Keratinocyte (primary cell): ENCODE measurements at places on chromosomes 16 and 17.

DNA sequence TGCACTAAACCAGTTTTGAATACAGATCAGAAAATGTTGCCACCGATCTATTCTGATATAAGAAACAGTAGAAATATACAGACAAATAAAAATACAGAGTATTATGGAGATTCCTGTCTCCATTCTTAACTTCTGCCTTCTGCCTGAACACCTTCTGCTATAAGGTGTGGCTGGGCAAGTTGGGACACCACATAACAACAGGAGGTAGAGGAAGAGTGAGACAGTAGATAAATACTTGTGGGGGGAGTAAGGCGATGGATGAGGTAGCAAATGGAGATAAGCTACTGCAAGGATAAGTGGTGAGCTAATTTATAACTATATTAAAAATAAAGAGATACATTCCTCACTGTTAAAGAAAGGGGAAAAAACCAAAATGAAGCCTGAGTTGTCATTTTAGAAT is 143.7 kb downstream of the CDH8 start:
- DNase-seq, result peak; percentile 19

DNA sequence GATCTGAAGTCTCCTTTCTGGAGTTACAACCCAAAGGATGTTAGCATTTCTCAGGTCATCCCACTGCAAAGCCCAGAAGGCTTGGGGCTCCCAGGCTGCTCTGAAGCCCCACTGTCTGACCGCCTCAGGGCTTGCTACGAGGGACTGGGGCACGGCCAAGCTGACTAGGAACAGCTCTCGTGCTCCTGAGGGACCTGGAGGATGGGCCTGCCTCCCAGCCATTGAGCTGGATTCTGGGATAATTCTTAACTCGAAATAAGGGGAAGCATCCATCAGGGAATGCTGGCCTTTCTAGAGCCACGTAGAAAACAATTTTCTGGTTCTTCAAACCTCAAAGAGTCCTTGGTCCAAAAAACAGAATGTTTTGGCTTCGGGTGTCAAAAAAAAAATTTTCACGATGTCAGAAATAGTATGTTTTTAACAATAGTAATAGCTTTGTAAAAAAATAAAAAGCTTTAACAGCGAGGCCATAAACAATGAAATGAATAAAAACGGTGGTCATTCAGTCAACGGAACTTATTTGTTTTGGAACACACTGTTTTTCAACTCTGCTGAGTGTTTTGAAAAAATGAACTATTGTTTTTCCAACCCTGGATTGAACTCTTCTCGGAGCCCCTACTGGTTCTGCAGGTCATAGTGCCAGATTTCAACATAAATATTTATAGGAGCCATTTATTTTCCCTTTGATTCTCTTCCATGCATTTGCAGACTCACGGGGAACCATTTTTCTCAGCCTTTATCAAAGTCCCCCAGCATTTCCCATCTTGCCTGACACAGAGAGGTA is 16.4 kb upstream of the HERPUD1 start:
- no peak for DNase-seq

DNA sequence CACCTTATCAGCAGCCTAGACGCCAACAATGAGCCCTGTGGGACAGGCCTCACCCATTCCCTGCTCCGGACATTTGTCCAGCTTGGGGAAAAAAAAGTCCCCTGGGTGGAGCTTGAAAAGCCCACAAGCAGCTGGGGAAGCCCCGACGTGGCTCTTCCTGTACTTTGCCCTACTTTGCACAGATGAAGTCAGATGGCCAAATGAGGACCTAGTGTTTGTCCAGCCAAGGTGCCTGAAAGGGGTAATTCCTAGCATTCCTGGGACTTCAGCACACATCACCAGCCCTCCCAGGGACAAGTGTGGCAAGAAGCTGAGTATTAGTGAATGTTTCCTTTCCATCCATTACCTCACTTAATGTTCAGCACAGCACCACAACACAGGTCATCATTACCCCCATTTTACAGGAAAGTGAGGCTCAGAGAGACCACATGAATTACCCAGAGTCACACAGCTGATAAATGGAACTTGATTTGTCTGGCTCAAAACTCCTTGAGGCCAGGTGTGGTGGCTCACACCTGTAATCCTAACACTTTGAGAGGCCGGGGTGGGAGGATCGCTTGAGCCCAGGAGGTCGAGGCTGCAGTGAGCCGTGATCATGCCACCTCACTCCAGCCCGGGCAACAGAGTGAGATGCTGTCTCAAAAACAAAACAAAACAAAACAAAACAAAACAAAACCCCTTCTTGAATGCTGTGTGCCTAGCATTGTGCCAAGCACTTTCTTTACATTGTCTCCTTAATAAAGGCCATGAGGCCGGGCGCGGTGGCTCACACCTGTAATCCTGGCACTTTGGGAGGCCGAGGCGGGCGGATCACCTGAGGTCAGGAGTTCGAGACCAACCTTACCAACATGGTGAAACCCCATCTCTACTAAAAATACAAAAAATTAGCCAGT is 19.9 kb upstream of the PLLP start:
- DNase-seq, result no peak

- DNase-seq, result no peak
These were observed 46.9 kb upstream of the HNF1B start for GRCh38 chr17:37791447-37792399.

GRCh38 chr16:90026135-90026534 is 6.9 kb upstream of the DBNDD1 start:
- no peak for DNase-seq

DNA sequence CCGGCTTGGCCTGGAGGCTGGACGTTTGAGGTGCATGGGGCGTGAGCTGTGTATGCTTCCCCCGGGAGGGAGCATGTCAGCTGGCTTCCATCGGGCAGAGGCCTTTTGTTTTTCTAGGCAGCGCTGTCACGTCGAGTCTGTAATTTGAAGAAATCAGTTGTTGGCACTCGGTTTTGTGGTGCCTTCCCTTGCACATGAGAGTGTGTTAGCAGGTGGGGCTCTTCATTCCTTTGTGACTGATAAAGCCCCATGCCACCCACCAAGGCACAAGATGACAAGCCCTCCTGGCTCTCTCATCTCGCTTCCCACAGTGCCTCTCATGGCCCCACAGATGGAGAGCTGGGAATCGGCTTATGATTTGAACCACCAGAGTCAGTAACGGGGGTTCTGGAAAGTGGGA is 72.1 kb downstream of the BANP start:
- DNase-seq, result no peak

DNA sequence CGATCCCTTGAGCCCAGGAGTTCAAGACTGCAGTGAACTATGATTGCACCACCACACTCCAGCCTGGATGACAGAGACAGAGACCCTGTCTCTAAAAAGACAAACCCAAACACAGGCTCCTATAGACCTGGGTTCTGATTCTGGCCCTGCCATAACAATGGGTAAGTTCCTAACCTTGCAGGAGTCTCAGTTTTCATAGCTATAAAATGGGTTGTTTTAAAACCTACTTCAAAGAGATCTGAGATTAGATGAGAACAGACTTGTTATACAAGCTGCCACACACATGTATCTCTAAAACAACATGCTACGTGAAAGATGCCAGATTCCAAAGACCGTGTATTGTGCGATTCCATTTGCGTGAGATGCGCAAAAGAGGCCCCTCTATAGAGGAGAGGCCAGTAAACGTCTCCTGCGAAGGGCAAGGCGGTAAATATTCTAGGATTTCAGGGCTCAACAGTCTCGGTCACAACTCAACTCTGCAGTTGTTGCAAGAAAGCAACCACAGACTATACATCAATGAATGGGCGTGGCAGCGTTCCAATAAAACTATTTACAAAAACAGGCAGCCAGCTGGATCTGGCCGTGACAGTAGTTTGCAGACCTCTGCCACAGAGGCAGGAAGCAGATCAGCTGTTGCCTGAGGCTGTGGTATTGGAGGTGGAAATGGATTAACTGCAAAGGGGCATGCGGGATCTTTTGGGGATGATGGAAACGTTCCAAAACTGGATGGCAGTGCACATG is 5.9 kb downstream of the CORO7 start:
- no peak for DNase-seq

- DNase-seq, result no peak
These were observed 68.8 kb downstream of the MRC2 start for GRCh38 chr17:62696256-62696655.

DNA sequence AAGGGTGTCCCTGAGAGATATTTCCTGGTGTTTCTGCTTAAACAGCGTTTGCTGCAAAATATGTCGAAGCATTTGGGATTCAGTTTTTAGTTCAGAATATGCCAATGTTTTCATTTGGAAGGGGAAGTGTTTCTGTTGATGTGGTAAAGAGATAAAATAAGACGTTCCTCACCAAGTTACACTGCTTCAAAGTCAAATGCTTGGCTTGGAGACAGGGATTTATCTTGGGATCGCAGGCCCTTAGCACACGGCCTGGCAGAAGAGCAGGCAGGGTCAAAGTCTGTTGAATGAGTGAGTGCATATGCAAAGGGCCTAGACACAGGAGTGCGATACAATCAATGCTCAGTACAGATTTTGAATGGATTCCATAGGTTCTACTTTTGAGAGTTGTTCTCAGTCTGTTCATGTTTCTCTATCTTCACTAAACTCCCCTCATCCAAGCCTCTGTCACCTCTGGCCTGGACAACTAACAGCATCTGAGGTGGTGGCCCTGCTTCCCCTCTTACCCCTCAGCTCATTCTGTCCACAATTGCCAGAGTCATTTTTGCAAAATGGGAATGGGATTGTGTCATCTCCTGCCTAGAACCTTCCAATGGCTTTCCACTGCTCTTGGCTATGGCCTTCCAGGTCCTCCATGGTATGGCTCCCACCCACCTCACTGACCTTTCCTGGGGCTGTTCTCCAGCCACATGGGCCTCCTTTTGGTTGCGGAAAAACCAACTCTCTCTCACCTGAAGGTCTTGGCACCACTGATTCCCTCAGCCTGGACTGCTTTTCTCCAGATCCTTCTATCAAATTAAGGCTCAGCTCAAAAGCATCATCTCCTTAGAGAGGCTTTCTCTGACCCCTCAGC is 3.2 kb downstream of the DEXI start:
- no peak for DNase-seq

DNA sequence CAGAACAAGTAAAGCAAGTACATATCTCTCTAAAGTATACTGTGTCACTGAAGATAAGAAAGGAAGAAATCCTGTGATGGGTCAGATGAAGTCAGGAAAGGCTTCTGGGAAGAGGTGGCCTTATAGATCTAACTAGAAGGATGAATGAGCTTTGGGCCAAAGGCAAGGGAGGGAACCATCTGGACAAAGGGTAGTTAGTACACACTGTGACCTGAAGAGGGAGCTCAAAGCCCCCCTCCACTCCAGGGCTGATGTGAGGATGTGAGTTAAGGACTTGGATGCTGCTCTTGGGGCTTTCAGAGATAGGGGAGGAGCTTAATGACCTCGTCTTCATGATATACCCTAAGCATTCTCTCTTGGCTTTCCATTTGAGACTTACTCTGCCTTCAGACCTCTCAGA is 185.3 kb upstream of the CACNG3 start:
- no peak for DNase-seq

DNA sequence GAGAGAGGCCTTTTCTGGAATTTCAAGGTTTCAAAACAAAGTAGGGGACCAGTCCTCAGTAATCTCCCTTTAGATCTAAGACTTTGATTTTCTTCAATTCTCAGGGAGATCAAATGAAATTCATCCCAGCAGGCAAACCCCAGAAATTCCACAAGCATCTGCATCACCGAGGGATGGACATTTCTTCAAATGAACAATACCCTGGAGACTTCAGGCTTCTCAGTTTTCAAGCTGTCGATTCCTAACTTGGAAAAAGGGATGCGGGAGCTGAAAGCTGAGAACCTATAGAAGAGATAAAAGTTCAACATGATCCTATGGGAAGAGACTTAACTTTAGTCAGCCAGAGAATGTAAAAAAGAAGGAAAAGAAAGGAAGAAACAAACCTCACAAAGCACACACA is 296.9 kb upstream of the CDH5 start:
- DNase-seq, result no peak

- DNase-seq, result no peak
These were observed 10.2 kb upstream of the ETV4 start for GRCh38 chr17:43556292-43556691.

- no peak for DNase-seq
These were observed 31.4 kb upstream of the PMFBP1 start for GRCh38 chr16:72203401-72203800.

GRCh38 chr16:14486520-14487303 is 143.3 kb downstream of the PARN start:
- peak; percentile 53 for DNase-seq

- no peak for DNase-seq
These were observed 15.8 kb upstream of the CAVIN1 start for GRCh38 chr17:42438600-42439567.

- no peak for DNase-seq
These were observed 37.6 kb downstream of the RNF112 start for GRCh38 chr17:19448341-19449268.

GRCh38 chr17:16459855-16460550 is 32.0 kb downstream of the LRRC75A start:
- no peak for DNase-seq

DNA sequence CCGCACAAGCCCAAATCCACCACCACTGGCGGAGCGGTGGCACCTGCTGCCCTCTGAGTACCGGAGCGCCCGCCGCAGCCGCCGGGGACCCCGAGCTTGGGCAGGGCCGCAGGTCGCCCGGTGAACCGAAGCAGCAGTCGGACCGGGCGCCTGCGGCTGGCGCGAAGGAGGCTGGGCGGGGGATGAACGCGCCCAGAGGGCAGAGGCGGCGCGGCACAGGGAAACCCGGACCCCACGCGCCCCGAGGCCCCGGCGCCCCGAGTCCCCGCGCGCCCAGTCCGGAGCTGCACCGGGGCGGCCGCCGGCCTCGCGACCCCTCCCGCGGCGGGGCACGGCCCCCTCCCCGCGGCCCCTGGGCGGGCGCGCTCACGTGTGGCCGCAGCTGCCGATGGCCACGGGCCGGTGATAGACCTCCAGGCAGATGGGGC is 393 bp downstream of the RNF166 start:
- no peak for DNase-seq

DNA sequence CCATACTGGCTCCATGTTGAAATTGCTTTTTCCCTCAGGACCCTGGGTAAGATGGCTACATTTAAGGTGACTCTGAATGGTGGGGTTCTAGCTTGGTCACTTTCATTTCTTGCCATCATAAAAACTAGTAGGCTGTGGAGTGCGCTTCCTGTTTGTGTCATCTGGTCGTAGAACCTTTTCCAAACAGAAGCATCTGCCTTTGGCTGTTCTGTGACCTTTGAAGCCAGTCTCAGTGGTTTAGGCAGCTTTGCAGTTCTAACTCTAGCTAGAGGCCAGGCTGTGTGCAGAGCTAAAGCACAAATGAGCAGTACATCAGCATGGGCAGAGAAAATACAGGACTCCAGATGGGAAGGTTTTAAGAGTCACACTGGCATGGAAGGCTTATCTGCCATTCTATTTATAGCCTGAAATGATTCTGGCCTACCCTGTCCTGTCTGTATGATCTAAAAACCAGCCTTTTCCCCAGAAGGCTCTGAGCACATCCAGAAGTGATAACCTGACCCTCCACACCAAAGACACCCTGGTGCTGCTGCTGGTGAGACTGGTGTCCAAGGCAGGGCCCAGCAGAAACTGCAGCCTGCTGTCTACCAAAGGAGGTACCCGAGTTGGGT is 8.6 kb downstream of the ESRP2 start:
- no peak for DNase-seq
